ENCODE measurements at places on chromosomes 6 and 20.

- no peak for DNase-seq
These were observed 168.7 kb upstream of the LRFN2 start for GRCh38 chr6:40755749-40756452.

DNA sequence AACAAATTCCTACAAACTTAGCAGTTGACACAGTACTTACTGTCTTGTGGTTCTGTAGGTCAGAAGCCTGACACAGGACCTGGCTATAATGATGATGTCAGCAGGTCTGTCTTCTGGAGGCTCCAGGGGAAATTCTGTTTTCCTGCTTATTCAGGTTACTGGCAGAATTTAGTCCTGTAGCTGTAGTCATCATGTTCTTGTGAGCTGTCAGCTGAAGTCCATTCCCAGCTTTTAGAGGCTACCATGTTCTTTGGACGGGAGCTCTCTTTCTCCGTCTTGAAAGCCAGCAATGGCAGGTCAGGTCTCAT lies 99.2 kb downstream of the HIVEP1 start:
- DNase-seq = no peak

- DNase-seq = no peak
These were observed 297.3 kb downstream of the PHACTR1 start for GRCh38 chr6:13013681-13014503.

- no peak for DNase-seq
These were observed 28.5 kb downstream of the RSPO3 start for GRCh38 chr6:127146932-127147331.

GRCh38 chr20:6818033-6818808 lies 50.7 kb downstream of the BMP2 start:
- no peak for DNase-seq

- DNase-seq = no peak
These were observed 3.0 kb downstream of the GLP1R start for GRCh38 chr6:39051399-39052122.

GRCh38 chr6:87040729-87041128 lies 54.2 kb downstream of the CGA start:
- no peak for DNase-seq

DNA sequence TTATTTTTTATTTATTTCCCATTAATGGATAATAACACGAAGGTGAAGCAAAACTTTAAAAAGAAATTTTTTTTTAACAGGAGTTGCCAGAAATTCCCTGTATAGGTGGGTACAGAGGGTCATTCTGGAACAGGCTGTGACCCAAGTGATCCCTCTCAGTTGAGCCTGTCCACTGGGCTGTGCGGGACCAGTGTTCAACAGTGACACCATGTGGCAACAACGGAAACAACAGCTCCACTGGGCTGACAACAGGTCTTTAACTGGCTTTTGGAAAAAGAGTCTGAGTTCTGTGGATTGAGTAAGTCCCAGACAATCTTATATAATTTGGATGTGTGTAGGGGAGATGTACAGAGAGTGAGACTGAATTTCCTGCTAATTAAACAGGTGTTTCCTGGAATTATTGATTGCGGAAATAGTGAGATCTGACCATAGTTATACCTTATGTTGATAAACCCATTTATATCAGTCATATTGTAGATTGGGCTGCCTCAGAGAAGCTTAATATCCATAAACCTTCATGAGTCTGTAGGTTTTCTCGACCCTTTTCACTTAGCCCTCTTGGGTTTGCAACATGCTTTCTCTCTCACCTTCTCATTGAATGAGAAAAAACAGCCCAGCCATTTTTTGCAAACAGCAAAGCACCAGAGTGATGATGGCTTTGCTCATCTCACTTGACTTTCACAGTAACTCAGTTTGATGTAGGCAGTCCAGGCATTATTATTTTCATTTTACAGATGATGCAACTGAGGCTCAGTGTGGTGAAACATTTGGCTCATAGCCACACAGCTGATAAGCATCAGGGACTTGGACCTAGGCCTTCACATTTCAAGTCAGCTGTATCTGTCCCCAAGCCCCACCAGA lies 17.5 kb downstream of the KIAA1755 start:
- no peak for DNase-seq

DNA sequence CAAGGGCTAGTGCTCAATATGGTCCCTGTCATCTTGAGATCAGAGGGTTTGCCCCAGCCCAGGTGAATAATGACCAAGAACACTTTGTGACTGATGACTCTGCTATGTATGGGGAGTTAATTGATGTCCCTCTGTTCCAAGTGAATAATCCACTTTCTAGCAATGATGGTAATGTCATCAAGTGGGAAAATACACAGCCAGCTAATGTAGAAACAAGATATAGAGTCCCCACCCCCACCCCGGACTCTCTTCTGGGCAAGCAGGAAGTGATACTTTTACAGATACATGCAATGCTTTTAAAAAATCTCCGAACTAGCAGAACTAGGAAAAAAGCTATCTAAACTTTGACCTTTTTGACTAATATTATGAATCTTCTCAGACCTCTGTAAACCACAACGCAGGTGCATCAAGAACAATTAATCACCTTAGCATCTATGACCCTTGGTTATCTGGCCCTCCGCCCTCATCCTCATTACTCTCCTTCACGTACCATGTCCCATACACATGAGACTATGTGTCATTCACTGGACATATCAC lies 30.5 kb downstream of the CNR1 start:
- no peak for DNase-seq

DNA sequence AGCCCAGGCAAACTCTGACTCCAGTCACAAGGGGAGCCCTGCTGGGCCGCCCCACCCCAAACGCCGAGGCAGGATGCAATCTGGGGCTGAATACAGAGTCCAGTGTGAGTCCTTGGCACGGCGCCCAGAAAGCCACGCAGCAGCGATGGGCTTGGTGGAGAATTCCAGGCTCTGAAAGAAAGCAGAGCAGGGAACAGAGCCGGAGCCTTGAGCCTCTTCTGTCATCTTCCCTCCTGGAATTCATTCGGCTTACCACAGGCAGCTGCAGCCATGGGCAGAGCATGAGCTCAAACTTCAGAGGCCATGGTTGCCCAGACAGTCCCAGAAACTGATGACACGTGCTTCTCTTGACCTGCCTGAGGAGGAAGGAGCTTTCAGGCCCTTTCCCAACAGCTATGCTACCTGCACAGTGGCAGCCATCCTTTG lies 441.1 kb upstream of the JARID2 start:
- DNase-seq = no peak

GRCh38 chr20:10185741-10186558 lies 32.7 kb upstream of the SNAP25 start:
- no peak for DNase-seq

GRCh38 chr20:10707791-10708190 lies 34.0 kb upstream of the JAG1 start:
- DNase-seq = no peak

DNA sequence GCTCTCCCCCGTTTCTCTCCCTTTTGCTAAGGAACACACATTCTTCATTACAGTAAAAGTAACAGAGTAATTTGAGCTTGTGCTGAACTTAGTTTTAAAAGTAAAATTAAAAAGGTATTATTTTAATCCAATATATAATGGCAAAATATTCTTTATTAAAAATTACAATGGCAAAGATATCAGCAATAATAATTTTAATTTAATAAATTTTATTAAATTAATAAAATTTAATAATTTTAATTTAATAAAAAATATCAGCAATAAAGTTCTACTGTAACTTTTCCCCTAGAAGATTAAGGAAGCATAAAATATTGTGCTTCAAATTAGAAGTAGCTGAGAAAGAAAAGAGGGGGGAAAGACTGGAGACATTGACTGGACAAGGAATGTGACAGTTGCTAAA lies 32.5 kb downstream of the DSE start:
- DNase-seq = no peak

DNA sequence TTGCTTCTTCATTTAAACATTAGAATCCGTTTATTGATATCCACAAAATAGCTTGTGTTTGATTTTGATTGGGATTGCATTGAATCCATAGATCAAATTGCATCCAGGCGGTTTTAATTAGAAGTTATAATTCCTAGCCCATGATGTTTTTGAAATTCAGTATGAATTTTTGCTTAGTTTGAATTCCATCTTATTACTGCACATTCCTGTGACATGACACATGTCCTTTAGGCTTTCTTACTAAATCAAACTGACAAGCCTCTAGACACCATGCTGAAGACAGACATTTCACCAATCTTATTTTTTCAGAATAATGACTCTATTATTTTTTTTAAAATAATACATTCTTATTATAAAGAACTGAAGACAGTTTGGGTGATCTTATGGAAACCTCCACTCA lies 21.4 kb upstream of the PI16 start:
- no peak for DNase-seq

GRCh38 chr6:47241742-47242482 lies 67.8 kb downstream of the TNFRSF21 start:
- no peak for DNase-seq

GRCh38 chr6:26211963-26212362 lies 124.7 kb downstream of the HFE start:
- no peak for DNase-seq
